Adrenal gland (tissue), 19 donors: ENCODE measurements at places on chromosomes 13 and 19. TPM values are rescaled to one million over a fixed set of nuclear protein-coding genes. Genes with fewer than 3 reads are reported as not detected.
A peak's percentile ranks its signal among the peaks of the same experiment; 100 is the strongest.

DNA sequence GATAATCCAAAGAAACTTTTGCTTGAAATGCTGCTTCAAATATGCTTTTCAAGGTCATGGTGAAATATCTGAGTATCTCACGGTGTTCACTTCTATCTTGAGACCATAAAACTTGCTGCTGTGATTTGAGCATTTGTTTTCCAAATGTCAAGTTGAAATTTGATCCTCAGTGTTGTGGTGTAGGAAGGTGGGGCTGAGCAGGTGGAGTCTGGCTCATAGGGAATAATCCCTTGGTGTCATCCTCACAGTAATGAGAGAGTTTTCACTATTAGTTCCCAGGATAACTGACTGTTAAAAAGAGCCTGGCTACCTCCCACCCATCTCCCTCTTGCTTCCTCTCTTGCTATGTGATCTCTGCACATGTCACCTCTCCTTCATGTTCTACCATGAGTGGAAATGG, 858.0 kb upstream of the SLITRK5 start:
- no peaks in the 10 kb centered on the region for H3K36me3 ChIP-seq
- DNase-seq: no peak
- H3K27me3 ChIP-seq: no peaks in the 10 kb centered on the region
- no peaks in the 10 kb centered on the region for H3K4me1 ChIP-seq

GRCh38 chr13:33636955-33637670, 180.8 kb upstream of the RFC3 start:
- H3K4me3 ChIP-seq: no peak overlapping the region
- no peaks in the 10 kb centered on the region for H3K27me3 ChIP-seq
- no peak for DNase-seq
- no peak overlapping the region for H3K27ac ChIP-seq
- H3K4me1 ChIP-seq: peaks cover 21% of the 10 kb centered on the region
- no peaks in the 10 kb centered on the region for H3K36me3 ChIP-seq

The CEACAM16 gene
- total RNA-seq: 0.27 TPM

GRCh38 chr19:2049741-2050348, 1.2 kb downstream of the MKNK2 start:
- DNase-seq: peak; percentile 94
- H3K36me3 ChIP-seq: peaks cover 31% of the 10 kb centered on the region
- H3K27me3 ChIP-seq: no peaks in the 10 kb centered on the region
- H3K4me1 ChIP-seq: peaks cover 60% of the 10 kb centered on the region
- peak overlapping the region; percentile 99 for H3K27ac ChIP-seq

GRCh38 chr19:53782698-53783097, 41.4 kb downstream of the NLRP12 start:
- H3K4me3 ChIP-seq: no peak overlapping the region
- no peak overlapping the region for H3K27ac ChIP-seq
- no peaks in the 10 kb centered on the region for H3K36me3 ChIP-seq
- no peaks in the 10 kb centered on the region for H3K4me1 ChIP-seq

GRCh38 chr13:99067159-99067985, 89.5 kb upstream of the DOCK9 start:
- no peak overlapping the region for H3K4me3 ChIP-seq
- no peaks in the 10 kb centered on the region for H3K36me3 ChIP-seq
- no peaks in the 10 kb centered on the region for H3K27me3 ChIP-seq

The ADGRL1 gene
- 13.0 TPM for total RNA-seq

The DNAJB1 gene
- 149 TPM for total RNA-seq

- no peaks in the 10 kb centered on the region for H3K36me3 ChIP-seq
- H3K27me3 ChIP-seq: no peaks in the 10 kb centered on the region
- H3K4me1 ChIP-seq: peaks cover 100% of the 10 kb centered on the region
- no peak overlapping the region for H3K4me3 ChIP-seq
Measured at GRCh38 chr19:38657633-38658222, 10.3 kb downstream of the ACTN4 start.

The ADM5 gene
- total RNA-seq: 0.84 TPM

- H3K4me1 ChIP-seq: no peaks in the 10 kb centered on the region
- no peak overlapping the region for H3K27ac ChIP-seq
- no peak for DNase-seq
- no peaks in the 10 kb centered on the region for H3K27me3 ChIP-seq
- H3K36me3 ChIP-seq: no peaks in the 10 kb centered on the region
Measured at GRCh38 chr13:43374621-43375020, 351.2 kb downstream of the DNAJC15 start.

- H3K27me3 ChIP-seq: no peaks in the 10 kb centered on the region
- H3K4me3 ChIP-seq: no peak overlapping the region
- no peaks in the 10 kb centered on the region for H3K4me1 ChIP-seq
- H3K36me3 ChIP-seq: no peaks in the 10 kb centered on the region
- H3K27ac ChIP-seq: no peak overlapping the region
- no peak for DNase-seq
Measured at GRCh38 chr13:26485288-26485687, 72.2 kb upstream of the WASF3 start.

DNA sequence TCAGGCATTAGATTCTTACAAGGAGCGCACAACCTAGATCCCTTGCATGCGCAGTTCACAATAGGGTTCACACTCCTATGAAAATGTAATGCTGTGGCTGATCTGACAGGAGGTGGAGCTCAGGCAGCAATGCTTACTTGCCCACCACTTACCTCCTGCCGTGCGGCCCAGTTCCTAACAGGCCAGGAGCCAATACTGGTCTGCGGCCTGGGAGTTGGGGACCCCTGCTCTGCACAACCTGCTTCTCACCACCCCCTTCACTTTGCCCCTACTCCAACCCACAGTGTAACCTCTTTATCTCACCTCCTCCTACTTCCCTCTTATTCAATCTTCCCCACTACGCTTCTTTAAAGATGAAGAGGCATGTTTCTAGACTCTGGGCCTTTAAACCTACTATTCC, 240.2 kb downstream of the RGCC start:
- no peaks in the 10 kb centered on the region for H3K27me3 ChIP-seq
- H3K36me3 ChIP-seq: no peaks in the 10 kb centered on the region
- H3K27ac ChIP-seq: no peak overlapping the region
- H3K4me3 ChIP-seq: no peak overlapping the region
- H3K4me1 ChIP-seq: peaks cover 23% of the 10 kb centered on the region

DNA sequence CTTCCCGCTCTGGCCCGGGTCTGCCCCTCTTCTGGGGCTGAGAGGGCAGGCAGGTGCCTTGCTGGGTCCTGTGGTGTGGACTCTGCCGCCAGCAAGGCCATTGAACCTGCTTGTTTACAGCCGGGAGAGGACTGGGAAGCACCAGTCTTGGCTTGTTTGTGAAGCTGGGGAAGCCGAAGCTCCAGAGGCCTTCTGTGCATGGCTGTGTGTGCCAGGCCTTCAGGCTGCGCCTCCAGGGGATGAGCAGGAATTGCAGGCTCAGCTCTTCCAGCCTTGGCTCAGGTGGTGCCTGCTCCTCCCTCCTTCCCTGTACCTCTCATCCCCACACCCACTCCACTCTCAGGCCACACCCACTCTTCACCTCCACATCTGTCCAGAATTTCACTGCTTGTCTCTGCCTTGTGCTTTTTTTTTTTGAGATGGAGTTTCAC, 17.5 kb downstream of the NDUFB7 start:
- H3K4me3 ChIP-seq: no peak overlapping the region
- H3K36me3 ChIP-seq: no peaks in the 10 kb centered on the region
- no peak for DNase-seq
- H3K4me1 ChIP-seq: peaks cover 24% of the 10 kb centered on the region

DNA sequence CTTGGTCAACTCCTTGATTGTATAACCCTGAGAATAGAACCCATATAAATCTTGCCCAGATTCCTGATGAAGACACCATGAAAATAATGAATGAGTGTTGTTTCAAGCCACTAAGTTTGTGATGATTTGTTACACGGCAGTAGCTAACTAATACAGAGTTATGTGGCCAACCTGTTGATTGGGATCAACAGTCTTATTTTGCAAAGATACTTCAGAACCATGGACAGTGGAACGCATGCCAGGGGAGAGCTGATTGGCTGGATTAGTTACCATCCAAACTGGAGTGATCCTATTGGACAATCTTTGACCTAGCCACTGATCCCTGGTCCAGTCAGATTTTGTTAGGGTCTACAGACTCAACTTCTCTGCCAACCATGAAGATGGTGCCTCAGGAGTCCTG, 26.6 kb downstream of the CD70 start:
- peaks cover 4% of the 10 kb centered on the region for H3K27me3 ChIP-seq
- H3K4me1 ChIP-seq: no peaks in the 10 kb centered on the region
- H3K36me3 ChIP-seq: no peaks in the 10 kb centered on the region
- DNase-seq: no peak

- H3K4me1 ChIP-seq: no peaks in the 10 kb centered on the region
- no peak for DNase-seq
- no peaks in the 10 kb centered on the region for H3K27me3 ChIP-seq
- H3K36me3 ChIP-seq: no peaks in the 10 kb centered on the region
- H3K4me3 ChIP-seq: no peak overlapping the region
Measured at GRCh38 chr19:10945264-10945663, 15.6 kb upstream of the SMARCA4 start.

- DNase-seq: no peak
- no peaks in the 10 kb centered on the region for H3K36me3 ChIP-seq
- H3K4me1 ChIP-seq: peaks cover 15% of the 10 kb centered on the region
Measured at GRCh38 chr13:44755872-44756271, 179.7 kb upstream of the TSC22D1 start.

DNA sequence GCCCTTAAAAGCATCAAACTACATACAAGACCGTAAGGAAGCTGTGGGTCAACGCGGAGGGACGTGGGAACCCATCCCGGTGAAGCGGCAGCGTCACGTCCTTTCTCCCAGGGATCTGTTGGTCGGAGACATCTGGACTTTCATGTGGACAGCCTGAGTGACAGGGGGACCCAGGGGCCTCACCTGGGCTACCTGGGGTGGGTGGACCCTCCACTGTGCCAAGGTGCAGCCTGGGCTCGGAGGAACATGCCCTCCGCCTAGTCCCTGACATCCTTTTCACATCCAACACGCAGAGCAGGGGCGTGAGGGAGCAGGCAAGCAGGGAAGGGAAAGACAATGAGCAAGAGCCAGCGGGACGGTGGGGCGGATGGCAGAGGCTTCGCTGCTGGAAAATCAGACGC, 13.8 kb upstream of the GARIN5A start:
- no peaks in the 10 kb centered on the region for H3K36me3 ChIP-seq
- DNase-seq: no peak
- H3K27ac ChIP-seq: no peak overlapping the region
- no peaks in the 10 kb centered on the region for H3K4me1 ChIP-seq
- H3K27me3 ChIP-seq: peaks cover 12% of the 10 kb centered on the region
- H3K4me3 ChIP-seq: no peak overlapping the region

The ZNF563 gene
- 1.8 TPM for total RNA-seq

DNA sequence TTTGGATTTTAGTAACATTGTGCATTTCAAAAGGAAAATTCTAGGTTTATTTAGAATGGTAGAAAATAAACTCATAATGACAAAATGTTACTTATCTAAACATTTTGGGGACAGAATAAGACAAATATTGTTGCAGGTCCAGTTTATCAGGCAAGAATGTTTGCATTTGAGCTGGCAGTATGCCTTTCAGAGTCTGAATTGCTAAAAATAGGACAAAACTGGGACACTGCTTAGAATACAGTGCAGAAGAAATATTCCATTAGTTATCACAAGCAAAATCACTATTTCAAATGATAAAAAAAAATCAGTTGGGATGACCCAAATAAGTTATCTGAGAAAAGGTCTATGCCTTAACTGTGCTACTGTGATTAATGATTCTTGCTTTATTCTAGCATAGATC, 870.3 kb upstream of the MIR17HG start:
- H3K36me3 ChIP-seq: no peaks in the 10 kb centered on the region
- H3K4me3 ChIP-seq: no peak overlapping the region
- no peak overlapping the region for H3K27ac ChIP-seq
- no peaks in the 10 kb centered on the region for H3K4me1 ChIP-seq
- no peak for DNase-seq

The NANOS2 gene
- not detected for total RNA-seq

GRCh38 chr13:32828711-32829110, 187.5 kb upstream of the KL start:
- no peaks in the 10 kb centered on the region for H3K4me1 ChIP-seq
- no peak overlapping the region for H3K27ac ChIP-seq
- no peaks in the 10 kb centered on the region for H3K36me3 ChIP-seq
- no peak for DNase-seq
- no peak overlapping the region for H3K4me3 ChIP-seq

- H3K27me3 ChIP-seq: no peaks in the 10 kb centered on the region
- H3K4me1 ChIP-seq: no peaks in the 10 kb centered on the region
- H3K36me3 ChIP-seq: peaks cover 60% of the 10 kb centered on the region
- no peak for DNase-seq
- H3K27ac ChIP-seq: no peak overlapping the region
Measured at GRCh38 chr19:5147978-5148793, 179.3 kb downstream of the KDM4B start.

DNA sequence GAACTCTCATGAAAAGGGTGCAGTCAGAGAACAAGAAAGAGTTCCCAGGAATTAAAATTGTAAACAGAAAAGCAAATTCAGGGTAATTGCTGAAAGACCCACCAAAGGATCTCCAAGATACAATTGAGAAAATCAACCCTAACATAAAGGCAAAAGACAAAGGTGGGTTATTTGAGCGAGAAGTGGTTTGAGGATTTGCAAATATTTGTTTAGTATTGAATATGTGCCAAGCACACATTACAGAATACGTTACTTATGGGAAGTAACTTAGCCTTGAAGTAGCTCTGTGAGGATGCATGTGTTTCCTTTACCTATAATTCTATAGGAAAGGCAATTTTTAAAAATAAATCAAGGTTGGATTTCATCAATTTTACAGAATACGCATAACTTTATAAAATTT, 10.0 kb upstream of the CEACAM21 start:
- peaks cover 60% of the 10 kb centered on the region for H3K27me3 ChIP-seq
- H3K4me1 ChIP-seq: no peaks in the 10 kb centered on the region
- no peak overlapping the region for H3K27ac ChIP-seq
- no peak for DNase-seq
- H3K36me3 ChIP-seq: no peaks in the 10 kb centered on the region

The FBN3 gene
- total RNA-seq: 0.28 TPM

DNA sequence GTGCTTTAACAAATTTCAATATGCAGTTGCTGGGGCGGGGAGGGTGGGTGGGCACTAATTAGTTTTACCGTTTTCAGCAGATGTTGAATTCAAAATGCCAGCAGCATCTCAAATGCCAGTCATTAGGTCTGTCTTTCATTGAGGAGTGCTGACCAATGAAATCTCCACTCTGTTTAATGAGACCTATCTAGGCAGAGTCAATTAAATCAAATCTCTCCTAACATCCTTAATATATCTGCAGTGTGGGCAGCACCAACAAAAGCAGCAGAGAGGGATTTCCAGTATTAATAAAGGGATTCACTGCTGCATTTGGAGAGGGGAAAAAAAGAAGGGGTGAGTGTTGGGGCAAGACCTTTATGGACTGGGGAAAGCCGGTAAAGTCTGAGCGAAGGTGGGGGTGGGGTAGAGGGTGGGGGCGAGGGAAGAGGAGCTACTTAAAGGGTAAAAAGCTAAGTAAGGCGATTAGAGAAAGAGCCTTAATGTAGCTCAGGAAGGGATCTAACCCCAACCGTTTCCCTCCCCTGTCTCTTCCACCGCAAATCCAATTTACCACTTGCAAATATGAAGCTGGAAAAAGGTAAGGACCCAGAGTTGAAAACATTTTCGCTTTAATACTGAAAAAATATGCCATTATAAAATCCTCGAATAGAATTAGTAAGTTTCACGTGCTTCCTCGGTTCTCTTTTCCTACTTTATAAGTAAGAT, 4.5 kb downstream of the SLITRK1 start:
- H3K27me3 ChIP-seq: peaks cover 28% of the 10 kb centered on the region
- H3K36me3 ChIP-seq: no peaks in the 10 kb centered on the region
- no peak overlapping the region for H3K27ac ChIP-seq
- no peaks in the 10 kb centered on the region for H3K4me1 ChIP-seq
- no peak for DNase-seq

The ZNF714 gene
- 11.1 TPM for total RNA-seq

The ZNF222 gene
- 2.3 TPM for total RNA-seq

The KCNC3 gene
- 1.8 TPM for total RNA-seq

- DNase-seq: peak; percentile 79
- H3K27me3 ChIP-seq: no peaks in the 10 kb centered on the region
- H3K27ac ChIP-seq: no peak overlapping the region
- peaks cover 17% of the 10 kb centered on the region for H3K4me1 ChIP-seq
Measured at GRCh38 chr19:7500811-7501450, 12.1 kb upstream of the PEX11G start.
